ENCODE measurements at places on chromosomes 1 and 21.

GRCh38 chr1:21773585-21773984 lies 9.4 kb downstream of the USP48 start:
- DNase-seq = no peak

DNA sequence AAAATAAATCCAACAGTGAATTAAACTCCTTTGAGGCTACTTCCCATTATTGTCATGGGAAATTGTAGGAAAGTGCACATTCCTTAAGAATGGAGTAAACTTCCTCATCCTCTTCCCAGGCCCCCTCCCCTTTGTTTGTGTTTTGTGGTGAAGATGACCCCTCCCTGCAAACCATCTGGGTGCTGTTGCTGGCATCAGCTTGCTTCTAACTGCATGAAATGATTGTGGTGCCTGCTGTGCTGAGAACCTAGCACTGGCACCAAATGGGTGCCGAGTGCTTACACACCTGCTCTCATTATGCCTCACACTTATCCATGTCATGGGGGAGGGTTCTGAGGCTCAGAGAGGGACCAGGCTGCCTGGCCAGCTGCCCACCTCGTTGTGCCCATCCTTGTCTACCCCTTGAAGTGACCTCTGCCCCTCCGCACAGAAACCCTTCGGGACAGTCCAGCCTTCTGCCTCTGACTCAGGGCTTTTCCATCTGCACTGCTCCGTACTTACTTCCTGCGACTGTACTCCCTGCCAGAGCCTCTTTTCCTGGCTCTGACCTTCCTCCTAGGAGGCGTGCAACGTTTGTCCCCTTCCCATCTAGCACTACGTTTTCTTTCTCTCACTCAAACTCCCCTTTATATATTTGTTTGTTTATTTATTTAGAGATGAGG lies 30.6 kb downstream of the CAPN2 start:
- DNase-seq = no peak

- no peak for DNase-seq
Observed at GRCh38 chr1:116567790-116568661, 2.8 kb downstream of the CD58 start.

GRCh38 chr1:209593747-209594146 lies 10.2 kb downstream of the CAMK1G start:
- no peak for DNase-seq

- DNase-seq = no peak
Observed at GRCh38 chr1:17741052-17741451, 14.1 kb upstream of the ACTL8 start.

- no peak for DNase-seq
Observed at GRCh38 chr1:158331106-158331425, 265 bp downstream of the CD1B start.

GRCh38 chr1:234933475-234933874 lies 195.2 kb downstream of the TOMM20 start:
- no peak for DNase-seq

DNA sequence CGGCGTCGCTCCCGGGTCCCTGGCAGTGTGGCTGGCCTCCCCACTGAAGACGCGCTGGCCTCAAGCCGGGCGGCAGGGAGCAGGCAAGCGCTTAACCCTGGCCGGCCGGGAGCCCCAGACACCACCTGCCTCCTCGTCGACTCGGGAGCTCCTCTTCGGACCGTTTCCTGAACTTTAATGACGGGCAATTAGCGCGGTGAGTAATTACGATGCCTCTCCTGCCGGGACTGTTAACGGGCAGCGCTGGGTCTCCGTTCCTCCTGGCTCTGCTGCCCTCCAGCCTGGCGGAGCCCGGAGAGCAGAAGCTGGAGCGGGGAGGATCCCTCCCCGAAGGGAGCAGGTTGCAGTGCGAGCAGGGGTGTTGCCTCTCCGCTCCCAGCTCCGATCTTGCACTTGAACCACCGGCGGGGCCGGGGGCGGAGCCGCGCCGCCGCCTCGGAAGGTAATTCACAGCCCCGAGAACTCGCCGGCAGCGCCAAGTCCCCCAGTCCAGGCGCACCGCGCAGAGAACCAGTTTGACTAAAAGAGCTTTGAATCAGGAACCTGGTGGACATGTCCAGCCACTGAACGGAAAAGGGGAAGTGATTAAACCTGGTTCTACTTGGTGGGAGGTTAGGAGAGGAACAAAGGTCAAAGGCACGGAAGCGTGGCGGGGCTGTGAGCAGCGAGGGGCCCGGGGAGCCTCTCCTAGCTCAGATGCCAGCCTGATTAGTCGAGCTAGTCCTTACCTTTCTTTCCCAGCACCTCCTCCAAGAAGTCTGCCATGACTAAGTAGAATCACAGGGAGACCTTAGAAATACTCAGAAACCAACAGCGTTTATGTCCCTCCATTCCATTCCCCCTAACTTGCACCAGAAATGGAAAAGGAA lies 18.3 kb upstream of the PLEKHA6 start:
- no peak for DNase-seq

DNA sequence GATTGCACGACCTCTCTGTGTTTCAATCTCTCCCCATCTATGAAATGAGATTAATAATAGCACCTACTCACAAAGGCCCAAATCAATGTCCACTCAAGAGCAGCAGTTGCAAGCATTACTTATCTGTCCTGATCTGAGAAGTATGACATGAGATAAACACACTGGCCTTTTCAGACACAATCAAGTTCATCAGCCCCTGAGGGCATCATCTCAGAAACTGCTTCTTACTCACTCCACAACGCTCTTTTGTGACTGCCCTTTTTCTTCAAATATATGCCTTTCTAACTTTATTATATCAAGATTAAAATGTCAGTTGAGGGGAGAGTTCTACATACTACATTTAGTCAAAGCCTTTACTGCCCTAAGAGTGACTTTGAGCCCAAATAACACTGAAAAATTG lies 371.9 kb upstream of the SPAG17 start:
- no peak for DNase-seq

DNA sequence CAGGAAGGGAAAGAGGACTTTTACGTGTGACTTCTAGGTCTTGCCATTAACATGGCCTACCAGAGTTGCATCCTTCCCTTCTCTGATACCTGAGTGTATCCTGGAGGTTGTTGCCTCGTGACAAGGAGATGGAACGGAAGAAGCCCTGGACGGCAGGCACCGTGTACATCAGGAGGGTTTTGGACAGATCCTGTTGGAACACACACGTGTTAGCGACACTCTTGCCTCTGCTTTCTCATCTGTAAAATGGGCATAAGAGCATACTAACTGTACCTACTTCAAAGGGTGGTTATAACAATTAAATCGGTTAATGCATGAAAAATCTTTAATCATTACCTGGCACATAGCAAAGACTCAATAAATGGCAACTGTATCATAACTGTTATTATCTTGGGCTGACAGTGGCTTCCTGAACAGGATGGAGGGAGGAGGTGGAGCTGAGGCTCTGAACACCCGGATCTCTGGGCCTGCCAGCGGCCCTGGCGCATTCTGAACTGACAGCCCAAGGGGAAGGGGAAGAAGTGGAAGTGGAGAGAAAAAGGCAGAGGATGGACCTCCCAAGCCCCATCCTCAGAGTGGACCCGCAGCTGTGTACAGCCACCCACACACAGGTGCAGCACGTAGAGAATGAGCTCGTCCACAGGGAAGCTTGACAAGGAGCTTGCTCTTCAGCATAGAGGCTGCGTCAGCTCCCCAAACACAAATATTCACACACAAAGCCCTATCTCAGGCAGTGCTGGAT lies 30.2 kb upstream of the EXOSC10 start:
- no peak for DNase-seq

- DNase-seq = no peak
Observed at GRCh38 chr1:104266612-104267011, 516.9 kb downstream of the AMY1C start.

GRCh38 chr1:217403026-217403720 lies 227.7 kb downstream of the GPATCH2 start:
- DNase-seq = no peak

- no peak for DNase-seq
Observed at GRCh38 chr1:41358131-41359021, 2.9 kb upstream of the FOXO6 start.

DNA sequence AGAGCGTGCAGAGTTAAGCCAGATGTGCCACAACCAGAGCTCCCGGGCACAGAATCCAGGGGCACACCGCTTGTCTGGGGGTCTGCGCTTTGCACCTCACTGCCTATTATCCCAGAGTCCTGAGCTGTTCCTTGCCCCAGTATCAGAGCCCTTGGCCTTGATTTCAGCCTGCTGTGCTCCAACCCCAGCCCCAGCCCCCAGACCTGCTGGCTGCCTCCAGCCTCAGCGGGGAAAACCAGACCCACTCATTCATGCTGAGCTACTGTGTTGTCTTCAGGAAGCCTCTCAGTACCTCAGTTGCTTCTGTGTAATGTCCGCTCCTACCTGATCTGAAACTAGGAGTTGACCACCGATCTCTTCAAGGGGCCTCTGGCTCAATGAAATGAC lies 1.1 kb downstream of the IKBKE start:
- DNase-seq = no peak

DNA sequence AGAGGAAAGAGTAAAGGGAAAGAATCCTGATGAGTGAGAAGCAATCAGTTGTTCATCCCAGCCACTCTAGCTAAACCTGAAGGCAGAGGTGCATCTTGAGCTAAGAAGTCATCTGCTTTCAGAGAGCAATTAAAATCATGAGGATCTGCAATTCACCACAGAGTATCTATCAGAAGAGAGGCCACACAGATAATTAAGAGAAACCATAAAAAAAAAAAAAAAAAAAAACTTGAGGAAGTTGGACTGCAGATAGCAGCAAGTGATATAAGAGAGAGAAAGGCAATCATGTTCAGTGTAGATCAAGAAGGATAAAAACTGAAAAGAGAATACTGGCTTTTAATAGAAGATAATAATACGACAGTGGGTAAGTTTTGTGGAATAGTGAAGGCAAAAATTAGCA lies 17.7 kb downstream of the FOXJ3 start:
- DNase-seq = no peak

GRCh38 chr1:52706941-52707926 lies 9.1 kb upstream of the COA7 start:
- no peak for DNase-seq

- DNase-seq = no peak
Observed at GRCh38 chr1:147267711-147268110, 25.2 kb downstream of the CHD1L start.

GRCh38 chr1:157540852-157541251 lies 11.5 kb downstream of the FCRL5 start:
- DNase-seq = no peak

- no peak for DNase-seq
Observed at GRCh38 chr1:31733389-31734219, 29.8 kb upstream of the COL16A1 start.

DNA sequence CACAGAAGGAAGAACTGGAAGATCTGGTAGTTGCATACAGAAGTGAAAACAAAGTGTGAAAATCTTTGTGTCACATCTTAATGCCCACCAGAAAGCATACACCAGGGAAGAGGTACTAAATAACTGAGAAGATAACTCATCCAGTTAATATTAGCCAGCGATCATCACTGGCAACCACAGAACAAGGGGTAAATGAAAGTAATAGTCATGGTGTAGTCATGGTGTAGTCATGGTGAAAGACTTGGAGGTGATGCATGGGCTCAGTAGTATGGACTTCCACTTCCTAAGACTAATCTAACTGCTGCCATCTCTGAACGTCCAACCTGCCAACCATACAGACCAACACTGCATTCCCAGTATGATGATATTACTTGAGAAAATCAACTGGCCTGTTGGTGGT lies 481.2 kb upstream of the NR5A2 start:
- no peak for DNase-seq

DNA sequence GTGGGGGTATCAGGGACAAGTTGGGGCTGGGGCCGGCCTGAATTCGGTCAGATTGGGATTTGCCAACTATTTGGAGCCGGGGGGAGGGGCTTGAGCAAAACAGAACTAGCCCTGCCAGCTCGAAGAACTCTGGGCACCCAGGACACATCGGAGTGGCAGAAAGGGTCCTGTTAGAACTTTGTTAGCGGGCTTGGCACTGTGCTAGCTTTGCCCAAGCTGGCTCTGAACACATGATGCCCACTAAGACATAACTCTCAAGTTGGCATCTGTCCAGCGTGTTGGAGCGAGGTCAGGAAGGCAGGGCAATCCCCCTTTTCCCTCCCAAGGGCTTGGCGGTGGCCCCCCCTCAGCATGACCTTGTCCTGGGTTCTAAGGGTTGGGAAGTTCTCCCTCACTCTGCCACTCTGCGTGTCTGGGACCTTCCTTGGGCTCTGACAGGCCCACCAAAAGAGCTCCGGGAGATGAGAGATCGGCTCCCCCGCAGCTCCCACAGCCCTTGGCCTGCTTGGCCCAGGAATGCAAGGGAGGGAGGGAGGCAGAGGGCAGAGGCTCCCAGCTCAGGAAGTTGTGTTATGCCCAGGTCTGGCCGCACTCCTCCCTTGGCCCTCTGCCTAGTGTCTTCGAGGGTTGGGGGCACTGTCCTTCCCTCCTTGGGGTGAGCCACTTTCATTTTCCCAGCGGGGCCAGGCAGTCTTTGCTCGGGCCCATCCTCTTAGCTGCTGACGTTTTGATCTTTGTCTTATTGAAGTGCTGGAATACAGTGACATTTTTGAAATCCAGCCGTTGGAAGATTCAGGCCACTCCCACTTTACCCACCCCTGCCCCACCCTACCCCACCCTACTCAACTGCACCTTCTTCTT lies 1.2 kb downstream of the LMNA start:
- no peak for DNase-seq

- DNase-seq = no peak
Observed at GRCh38 chr1:226420897-226421296, 13.0 kb upstream of the PARP1 start.

- no peak for DNase-seq
Observed at GRCh38 chr1:7517611-7518330, 253.3 kb upstream of the VAMP3 start.

DNA sequence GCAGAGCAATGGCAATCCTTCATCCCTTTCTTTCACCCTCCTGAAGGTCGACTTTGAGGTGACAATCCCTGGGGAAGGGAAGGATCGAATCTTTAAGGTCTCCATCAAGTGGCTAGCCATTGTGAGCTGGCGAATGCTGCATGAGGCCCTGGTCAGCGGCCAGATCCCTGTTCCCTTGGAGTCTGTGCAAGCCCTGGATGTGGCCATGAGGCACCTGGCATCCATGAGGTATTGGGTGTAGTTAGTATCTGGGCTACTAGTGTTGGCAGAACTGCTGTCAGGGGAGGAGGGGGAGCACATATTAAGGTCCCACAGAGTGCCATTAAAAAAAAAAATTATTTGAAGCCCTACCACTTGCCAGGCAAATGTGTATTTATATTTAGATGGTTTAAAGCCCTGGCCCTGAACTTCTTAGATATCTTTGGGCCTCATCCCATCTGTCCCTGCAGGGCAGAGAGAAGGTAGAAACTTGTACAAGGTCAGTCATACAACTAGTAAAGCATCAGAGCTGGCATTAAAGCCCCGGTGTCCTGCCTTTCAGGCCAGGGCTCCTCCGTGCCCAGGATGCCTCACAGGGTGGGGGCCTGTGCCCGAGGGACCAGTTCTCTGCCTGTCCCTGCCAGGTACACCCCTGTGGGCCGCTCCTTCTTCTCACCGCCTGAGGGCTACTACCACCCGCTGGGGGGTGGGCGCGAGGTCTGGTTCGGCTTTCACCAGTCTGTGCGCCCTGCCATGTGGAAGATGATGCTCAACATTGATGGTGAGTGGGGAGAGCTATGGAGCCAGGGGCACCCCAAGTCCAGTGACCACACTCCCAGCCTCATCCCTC lies 10.3 kb downstream of the AGO1 start:
- no peak for DNase-seq

- no peak for DNase-seq
Observed at GRCh38 chr1:229554886-229555621, 3.5 kb downstream of the ABCB10 start.

- no peak for DNase-seq
Observed at GRCh38 chr1:52321061-52321460, 44.9 kb downstream of the CC2D1B start.

GRCh38 chr1:85328713-85329397 lies 52.4 kb upstream of the BCL10 start:
- DNase-seq = no peak
